ENCODE measurements at places on chromosomes 5 and 9.
A peak's percentile ranks its signal among the peaks of the same experiment; 100 is the strongest.

DNA sequence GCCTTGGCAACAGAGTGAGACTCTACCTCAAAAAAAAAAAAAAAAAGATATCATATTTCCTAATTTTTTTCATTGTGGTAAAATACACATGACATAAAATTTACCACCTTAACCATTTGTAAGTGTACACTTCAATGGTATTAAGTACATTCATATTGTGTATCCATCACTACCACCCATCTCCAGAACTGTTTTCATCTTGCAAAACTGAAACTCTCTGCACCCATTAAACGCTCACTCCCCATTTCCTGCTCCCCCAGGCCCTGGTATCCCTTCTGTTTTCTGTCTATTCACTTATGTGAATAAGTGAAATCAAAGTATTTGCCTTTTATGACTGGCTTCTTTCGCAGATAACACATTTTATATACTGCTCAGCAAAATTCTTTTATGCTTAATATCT is 12.8 kb downstream of the LRRC8A start:
- DNase-seq = no peak

DNA sequence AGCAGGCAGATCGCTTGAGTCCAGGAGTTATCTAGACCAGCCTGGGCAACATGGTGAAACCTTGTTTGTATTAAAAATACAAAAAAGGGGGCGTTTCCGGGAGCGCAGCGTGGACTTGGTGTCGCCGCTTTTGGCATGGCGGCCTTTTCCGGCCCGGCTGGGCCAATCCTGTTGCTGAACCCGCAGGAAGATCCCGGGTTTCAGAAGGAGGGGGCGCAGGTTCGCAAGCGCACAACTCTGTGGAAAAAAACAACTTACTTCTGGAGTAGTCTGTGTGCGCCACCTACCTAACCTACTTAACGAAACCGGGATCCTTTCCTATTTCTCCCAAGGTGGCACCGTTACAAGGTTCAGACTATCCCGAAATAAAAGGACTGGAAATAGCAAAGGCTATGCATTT is 198.6 kb downstream of the MSX2 start:
- no peak for DNase-seq

- DNase-seq = no peak
Observed at GRCh38 chr9:116008278-116008677, 145.3 kb upstream of the PAPPA start.

GRCh38 chr9:114908805-114909448 is 21.5 kb downstream of the TNFSF8 start:
- DNase-seq = peak; percentile 50

- no peak for DNase-seq
Observed at GRCh38 chr9:115686069-115686468, 467.5 kb upstream of the PAPPA start.

DNA sequence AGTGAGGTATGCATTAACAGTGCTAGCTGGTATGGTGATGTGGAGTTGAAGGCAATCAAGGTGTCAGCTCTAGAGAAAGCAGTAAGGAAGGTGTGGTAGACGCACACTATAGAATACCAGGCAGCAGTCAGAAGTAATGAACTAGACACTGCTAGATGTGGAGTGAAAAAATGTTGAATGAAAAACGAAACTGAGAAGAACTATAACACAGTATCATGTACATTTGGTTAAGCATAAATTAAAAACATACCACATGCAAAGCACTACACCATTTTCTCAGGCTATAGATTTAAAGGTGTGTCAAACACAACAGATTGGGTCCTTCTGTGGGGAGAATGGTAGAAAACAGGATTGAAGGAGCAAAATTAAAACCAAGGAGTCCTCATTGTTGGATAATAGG is 15.4 kb downstream of the ZNF622 start:
- no peak for DNase-seq

GRCh38 chr5:67414712-67415111 is 218.1 kb upstream of the CD180 start:
- no peak for DNase-seq

DNA sequence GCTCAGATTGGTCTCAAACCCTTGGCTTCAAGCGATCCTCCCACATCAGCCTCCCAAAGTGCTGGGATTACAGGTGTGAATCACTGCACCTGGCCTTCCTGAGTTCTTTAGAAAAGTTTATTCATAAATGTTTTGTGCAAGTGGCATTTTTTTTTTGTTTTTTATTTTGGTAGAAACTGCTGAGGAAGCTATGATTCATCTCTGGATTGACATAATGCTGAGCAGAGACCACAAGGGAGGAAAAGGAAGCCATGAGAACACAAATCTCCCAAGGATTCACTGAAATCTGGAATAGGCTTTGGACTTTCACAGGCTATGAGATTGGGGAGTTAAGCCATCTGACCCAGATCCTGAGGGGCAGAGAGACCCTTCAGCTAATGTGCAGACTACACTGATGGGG is 3.4 kb upstream of the SLC46A2 start:
- DNase-seq = no peak

DNA sequence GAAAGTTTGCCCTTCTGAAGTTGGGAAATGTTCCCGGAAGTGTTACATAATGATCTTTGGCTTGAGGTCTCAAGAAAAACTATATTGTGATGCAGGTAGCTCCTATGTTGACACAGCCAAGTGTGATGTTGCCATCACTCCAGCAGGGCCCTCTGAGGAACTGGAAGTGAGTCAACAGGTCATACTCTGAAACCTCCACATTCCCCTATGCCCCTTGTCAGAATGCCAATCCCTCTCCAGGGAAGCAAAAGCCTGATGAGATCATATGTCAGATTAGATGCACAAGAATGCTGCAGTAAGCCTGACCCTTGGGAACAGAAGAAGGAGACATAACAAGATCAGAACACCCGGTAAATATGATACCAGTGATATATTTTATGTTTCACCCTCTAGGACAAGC is 66.8 kb upstream of the ITGA2 start:
- no peak for DNase-seq

- no peak for DNase-seq
Observed at GRCh38 chr5:54531546-54531945, 14.0 kb downstream of the SNX18 start.

- DNase-seq = no peak
Observed at GRCh38 chr9:128118971-128119665, 8.4 kb downstream of the PTGES2 start.

DNA sequence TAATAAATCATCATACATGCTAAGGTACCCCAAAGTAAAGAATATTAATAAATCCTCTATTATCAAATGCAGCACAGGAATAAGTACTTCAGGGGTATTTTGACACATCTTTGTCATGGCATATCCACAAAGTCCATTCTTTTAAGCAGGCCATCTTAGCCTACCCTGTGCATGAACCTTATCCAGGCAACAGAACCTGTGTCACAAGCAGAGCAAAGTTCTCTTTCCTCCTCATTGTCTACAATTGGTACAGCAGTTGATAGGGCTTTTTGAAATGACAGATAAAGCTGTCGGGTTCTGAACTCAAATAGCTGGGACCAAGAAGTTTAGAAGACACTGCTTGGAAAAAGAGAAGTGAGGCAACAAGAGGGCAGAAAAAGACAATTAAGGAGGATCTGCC is 30.8 kb upstream of the PURA start:
- no peak for DNase-seq

- no peak for DNase-seq
Observed at GRCh38 chr9:127817881-127818434, 15.3 kb downstream of the FPGS start.

GRCh38 chr5:152118676-152119470 is 194.2 kb upstream of the GLRA1 start:
- no peak for DNase-seq

DNA sequence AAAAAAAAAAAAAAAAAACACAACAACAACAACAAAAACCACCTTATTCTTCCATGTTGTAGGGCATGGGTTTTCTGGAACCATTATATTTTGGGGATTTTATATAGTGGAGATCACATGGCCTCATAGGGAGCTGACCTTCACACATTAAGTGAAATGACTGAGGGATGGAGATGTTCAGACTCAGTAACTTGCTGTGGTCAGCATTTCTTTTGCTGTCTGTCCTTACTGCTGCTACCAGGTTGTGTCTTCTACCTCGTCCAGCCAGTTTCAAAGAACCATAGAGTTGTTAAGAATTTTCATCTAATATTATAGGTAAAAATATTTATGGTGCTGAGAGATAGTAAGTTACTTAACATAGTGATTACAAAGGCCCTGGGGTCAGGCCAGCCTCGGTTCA is 107.6 kb downstream of the PDE8B start:
- no peak for DNase-seq

DNA sequence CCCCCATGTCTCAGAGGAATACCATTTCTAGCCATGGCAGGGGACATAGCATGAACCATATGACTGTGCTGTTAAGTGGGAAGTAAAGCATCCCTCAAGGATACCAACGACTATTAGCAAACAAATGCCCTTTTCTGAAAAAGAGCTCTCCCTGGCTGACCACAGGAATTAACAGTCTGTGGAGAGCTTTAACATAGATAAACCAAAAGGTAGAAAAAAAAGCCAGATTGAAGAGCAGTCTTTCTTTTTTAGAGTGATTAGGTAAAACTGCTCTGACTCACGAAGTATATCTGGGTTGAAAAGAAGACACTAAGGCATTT is 532.7 kb upstream of the DMAC1 start:
- DNase-seq = no peak

GRCh38 chr9:16867576-16868311 is 2.7 kb downstream of the BNC2 start:
- DNase-seq = no peak

- no peak for DNase-seq
Observed at GRCh38 chr5:78763659-78764189, 115.2 kb upstream of the LHFPL2 start.

DNA sequence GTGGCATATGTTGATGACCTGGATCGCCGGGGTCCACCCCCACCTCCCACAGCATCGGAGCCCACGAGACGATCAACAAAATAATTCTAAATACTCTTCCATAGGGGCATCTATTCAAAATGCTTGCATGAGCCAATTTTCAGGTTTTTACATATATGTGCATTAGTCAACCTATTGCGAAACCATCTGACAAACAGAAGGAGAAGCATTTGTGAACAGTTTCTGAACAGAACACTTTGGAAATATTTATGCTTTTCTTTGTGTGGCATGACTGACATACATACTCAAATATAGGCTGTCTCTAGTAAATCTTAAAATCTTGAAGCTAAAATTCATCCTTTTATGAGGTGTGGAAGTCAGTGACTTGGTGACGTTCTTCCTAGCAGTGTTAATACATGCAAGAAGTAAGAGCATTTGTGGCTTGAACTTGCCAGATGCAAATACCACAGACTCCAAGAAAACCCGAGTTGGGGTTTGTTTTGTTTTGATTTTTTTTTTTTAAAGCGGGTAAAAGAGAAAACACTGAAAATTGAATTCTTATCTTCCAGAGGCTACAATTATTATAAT is 5.3 kb downstream of the GPR151 start:
- DNase-seq = no peak

GRCh38 chr5:174521449-174521848 is 202.9 kb upstream of the MSX2 start:
- no peak for DNase-seq

- DNase-seq = no peak
Observed at GRCh38 chr5:153818626-153819025, 220.1 kb downstream of the FAM114A2 start.

All from stimulated activated CD4-positive, alpha-beta T cell treated with anti-CD3 and anti-CD28 coated beads, Interleukin-1b, Interleukin-23, amount 100 ng/mL, for 48 hours (primary cell).